ENCODE measurements at places on chromosomes 3 and 15.

- peak; percentile 41 for DNase-seq
Measured at GRCh38 chr3:148880681-148881080, 15.6 kb downstream of the CPA3 start.

- no peak for DNase-seq
Measured at GRCh38 chr15:60476713-60477112, 2.2 kb downstream of the ICE2 start.

- DNase-seq: no peak
Measured at GRCh38 chr3:5977331-5977730, 789.8 kb downstream of the EDEM1 start.

- no peak for DNase-seq
Measured at GRCh38 chr3:186128158-186128557, 19.3 kb upstream of the ETV5 start.

GRCh38 chr3:45178183-45179023 lies 32.2 kb upstream of the CDCP1 start:
- no peak for DNase-seq

GRCh38 chr15:87863152-87863551 lies 393.4 kb downstream of the NTRK3 start:
- no peak for DNase-seq

DNA sequence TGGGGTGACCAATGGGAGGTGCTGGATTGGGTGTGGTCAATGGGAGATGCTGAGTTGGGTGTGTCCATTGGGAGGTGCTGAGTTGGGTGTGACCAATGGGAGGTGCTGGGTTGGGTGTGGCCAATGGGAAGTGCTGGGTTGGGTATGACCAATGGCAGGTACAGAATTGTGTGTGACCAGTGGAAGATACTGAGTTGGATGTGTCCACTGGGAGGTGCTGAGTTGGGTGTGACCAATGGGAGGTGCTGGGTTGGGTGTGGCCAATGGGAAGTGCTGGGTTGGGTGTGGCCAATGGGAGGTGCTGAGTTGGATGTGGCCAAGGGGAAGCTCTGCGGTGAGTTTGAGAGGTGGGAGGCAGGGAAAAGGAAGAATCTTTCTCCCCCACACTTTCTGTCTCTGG lies 250.0 kb upstream of the PROK2 start:
- no peak for DNase-seq

DNA sequence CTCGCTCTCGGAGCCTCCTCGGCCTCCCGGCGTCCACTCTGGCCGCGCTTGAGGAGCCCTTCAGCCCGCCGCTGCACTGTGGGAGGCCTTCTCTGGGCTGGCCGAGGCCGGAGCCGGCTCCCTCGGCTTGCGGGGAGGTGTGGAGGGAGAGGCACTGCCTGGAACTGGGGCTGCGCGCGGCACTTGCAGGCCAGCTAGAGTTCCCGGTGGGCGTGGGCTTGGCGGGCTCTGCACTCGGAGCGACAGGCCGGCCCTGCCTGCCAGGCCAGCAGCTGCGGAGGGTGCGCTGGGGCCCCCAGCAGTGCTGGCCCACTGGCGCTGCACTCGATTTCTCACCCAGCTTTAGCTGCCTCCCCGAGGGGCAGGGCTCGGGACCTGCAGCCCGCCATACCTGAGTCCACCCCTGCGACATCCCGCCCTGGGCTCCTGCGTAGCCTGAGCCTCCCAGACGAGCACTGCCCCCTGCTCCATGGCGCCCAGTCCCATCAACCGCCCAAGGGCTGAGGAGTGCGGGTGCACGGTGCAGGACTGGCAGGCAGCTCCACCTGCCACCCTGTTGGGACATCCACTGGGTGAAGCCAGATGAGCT lies 765.0 kb downstream of the IGSF11 start:
- DNase-seq: peak; percentile 50

GRCh38 chr3:103976931-103977339 lies 1389.8 kb upstream of the ALCAM start:
- peak; percentile 39 for DNase-seq

GRCh38 chr3:117920253-117920898 lies 1114.3 kb downstream of the IGSF11 start:
- DNase-seq: no peak

DNA sequence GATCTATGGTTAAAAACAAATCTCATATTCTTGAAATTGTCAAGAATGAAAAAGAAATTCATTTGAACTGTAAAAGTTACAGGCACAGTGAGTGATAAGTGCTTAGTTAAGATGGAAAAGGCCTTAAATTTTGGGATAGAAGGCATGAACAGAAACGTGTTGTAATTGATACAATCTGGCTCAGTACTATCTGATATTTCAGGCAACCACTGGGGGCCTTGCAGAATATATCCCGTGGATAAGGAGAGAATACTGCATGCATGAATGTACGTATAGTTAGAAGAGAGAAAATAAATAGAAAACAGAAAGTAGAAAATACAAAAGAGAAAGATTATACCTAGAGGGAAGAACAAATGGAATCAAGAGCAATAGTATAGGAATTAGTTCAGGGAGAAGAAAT lies 741.4 kb upstream of the CCDC54 start:
- DNase-seq: no peak

DNA sequence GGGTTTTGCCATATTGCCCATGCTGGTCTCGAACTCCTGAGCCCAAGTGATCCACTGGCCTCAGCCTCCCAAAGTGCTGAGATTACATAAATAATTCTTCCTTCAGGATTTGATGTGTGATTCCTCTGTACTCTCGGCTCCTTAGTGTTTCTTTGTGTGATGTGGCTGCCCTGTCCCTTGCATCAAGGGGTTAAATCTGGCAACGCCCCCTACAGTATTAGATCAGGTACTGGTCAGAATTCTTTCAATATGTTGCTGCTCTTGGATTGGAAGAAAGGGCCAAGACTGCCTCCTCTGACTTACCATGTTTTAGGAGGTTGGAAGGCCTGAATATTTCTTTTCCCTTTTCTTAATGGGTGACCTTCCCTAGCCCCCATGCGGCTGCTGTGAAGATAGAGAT lies 390.6 kb upstream of the WNT5A start:
- DNase-seq: no peak

DNA sequence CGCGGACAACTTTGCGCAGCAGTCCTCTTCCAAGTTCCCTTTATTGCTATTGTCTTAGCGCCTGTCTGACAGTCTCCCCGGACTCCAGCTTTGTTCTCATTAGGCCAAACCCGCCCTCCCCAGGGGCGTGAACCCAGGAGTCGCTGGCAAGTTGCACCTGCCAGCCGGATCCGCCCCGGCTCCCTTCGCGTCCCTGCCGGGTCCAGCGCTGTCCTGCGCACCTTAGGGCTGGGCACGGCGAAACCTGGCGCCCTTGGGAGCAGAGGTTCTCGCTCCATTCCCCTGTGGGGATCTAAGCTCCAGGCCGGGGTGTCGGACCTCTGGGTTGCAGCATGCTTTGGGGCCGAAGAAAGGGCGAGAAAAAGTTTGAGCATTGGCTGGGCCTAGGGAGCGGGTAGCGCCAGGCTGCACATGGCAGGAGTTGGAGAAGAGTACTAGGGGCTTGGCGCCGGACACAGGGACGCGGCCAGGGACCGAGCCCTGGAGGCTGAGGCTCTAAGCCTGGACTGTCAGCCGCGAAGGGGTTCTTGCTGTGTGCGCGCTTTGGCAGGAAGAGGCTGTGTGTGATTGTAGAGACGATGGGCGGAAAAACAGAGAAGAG lies 335.1 kb upstream of the THRB start:
- peak; percentile 63 for DNase-seq

DNA sequence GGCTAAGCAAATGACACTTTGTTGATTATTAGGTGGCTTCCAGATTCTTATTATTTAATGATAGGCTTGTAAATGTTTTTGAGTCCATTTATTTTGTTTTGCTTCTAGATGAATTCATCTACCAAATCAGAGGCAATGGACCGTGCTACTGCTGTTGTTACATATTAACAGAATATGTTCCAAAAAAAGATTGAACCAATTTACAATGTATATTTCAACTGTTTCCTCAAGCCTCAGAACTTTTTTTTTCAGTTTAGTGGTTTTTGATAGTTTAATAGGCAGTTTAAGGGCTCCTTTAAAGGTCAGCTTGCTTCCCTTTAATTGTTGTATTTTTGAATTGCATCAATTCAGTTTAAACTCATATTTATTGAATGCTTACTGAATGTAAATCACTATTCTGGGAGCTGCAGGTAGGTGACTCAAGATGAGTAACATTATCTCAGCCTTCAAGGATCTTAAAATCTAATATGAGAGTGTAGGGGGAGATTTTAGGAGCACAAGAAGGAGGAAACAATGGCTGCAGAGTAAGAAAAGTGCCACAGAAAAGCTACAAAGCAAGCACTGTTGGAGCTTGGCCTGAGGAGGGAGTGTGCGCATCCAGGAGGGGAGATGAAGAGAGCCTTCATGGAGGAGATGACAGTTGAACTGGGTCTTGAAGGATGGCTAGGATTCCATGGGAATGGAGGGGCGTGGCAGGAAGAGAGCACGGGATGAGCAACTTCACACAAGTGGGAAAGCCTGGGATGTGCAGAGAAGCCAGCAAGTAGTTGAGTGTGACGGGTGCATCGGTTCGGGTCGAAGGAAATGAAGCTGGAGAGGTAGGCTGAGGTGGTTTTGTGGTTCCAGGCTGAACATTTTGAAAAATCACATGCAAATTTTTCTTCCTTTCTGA lies 14.7 kb downstream of the MAP2K1 start:
- DNase-seq: no peak

DNA sequence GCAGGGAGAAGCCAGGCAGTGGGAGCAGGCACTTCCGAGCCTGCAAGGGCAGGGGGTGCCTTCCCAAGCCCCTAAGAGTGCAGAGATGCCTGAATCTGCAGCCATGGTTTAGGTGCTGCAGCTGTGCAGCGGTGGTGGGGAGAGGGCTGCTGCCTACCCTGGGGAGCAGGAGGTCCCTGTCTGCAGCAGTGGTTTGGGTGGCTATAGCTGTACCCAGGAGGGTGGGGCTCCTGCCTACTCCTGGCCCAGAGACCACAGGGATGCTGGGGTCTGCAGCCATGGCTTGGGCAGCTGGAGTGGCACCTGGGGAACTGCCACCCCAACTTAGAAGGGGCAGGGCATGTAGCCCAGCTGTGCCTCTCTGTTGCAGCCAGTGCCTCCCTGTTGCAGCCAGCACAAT lies 488.1 kb upstream of the THBS1 start:
- no peak for DNase-seq

GRCh38 chr3:69650066-69650419 lies 89.2 kb upstream of the MITF start:
- DNase-seq: no peak

DNA sequence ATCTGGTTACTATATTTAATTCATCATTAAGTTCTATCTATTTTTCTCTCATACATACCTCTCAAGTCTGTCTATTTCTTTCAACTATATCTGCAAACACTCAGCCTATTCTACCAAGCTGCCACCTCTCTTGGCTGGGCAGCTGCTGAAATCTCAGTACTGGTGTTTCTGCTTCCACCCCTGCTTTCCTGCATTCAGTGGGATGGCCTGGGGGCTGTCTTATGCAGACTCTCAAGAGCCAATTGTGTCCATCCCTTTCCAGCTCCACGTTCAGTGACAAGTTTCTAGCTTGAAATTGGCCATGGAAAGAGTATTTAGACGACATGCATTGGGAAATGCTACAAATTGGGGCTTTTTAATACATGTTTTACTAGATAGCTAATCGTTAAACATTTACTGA lies 378.4 kb upstream of the DPPA4 start:
- no peak for DNase-seq

DNA sequence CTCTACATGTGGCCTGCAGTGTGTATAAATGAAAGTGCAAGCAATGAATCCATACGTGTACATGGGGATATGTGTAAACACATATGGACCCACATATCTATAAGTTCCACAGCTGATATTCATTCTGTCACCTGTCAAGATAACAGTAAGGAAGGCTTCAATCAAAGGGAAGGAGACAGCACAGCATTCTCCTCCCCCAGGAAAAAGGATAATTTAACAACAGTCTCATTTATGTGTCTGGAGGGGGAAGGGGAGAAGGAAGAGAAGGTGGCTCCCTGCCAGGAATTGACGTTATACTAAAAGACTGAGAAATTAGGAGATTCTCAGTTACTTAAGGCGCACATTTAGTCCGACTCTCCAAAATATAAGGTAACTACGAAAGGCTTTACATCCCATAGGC lies 345.9 kb downstream of the FOXP1 start:
- DNase-seq: no peak

DNA sequence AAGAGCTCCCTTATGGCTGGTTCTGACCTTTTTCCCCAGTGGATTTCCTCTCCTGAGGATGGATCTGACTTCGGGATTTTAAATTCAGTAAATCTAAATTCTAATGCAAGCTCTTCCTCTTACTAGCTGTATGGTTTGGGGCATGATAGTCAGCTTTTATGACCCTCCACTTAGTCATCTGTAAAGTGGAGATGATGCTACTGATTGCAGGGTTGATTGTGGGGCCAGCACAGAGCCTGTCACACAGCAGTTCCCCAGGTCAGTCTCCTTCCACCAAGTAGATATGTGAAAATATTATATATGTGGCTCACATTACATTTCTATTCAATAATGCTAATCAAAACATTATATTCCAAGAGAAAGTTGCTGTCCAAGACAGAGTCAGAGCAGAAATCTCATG lies 141.3 kb upstream of the UBE2E1 start:
- DNase-seq: no peak

GRCh38 chr3:89742546-89742945 lies 635.1 kb downstream of the EPHA3 start:
- DNase-seq: no peak

DNA sequence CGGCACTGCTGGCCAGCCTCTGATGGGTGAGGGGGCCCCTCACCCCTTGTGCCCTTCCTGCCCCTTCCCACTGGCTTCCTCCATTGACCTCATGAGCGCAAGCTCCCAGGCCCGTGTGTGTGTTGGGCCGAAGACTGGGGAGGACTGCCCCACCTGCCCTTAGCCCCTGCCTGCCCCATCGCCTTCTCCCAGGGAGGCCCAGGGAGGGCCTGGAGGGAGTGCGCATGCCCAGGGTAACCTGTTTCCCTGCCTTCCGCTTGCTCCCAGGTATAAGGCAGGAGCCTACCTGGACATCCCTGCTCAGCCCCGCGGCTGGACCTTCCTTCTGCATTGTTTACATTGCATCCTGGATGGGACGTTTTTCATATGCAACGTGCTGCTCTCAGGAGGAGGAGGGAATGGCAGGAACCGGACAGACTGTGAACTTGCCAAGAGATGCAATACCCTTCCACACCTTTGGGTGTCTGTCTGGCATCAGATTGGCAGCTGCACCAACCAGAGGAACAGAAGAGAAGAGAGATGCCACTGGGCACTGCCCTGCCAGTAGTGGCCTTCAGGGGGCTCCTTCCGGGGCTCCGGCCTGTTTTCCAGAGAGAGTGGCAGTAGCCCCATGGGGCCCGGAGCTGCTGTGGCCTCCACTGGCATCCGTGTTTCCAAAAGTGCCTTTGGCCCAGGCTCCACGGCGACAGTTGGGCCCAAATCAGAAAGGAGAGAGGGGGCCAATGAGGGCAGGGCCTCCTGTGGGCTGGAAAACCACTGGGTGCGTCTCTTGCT lies 8.8 kb downstream of the DLL4 start:
- peak; percentile 80 for DNase-seq

DNA sequence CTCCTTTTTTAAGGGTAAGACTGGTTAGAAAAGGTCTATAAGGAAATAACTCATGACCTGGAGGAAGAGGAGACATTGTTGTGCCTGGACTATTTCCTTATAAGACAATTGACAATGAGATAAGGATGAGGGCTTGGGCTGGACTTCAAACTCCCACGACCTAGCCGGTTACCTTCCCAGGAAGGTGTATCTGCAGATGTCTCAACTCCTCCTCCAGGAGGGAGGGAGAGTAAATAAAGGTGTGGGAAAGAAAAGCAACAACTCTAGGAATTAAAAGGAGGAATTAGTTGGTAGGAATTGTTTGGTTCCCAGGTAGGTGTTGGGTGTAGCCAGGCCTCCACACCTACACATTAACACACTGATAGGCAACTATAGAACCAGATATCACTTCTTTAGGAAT lies 97.8 kb upstream of the TBL1XR1 start:
- DNase-seq: no peak

Data from DMS53 (cell line).